ENCODE measurements at places on chromosomes 4 and X. TPM values are rescaled to one million over a fixed set of nuclear protein-coding genes. Genes with fewer than 3 reads are reported as not detected.

Gene ANXA3
- total RNA-seq: 125 TPM

Gene UGT2B15
- 1.2 TPM for total RNA-seq

Gene RIPPLY1
- total RNA-seq: not detected

Gene VCX2
- total RNA-seq: not detected

Gene MAGEB2
- not detected for total RNA-seq

Gene SPANXN3
- total RNA-seq: not detected

Gene KDM5C
- 97.5 TPM for total RNA-seq

Gene FREM3
- not detected for total RNA-seq

Gene BTC
- total RNA-seq: 0.71 TPM

Gene GAGE12H
- total RNA-seq: not detected

Gene SLC9B1
- not detected for total RNA-seq

Gene SSX4B
- not detected for total RNA-seq

Gene PORCN
- total RNA-seq: 38.0 TPM

Gene HTT
- total RNA-seq: 32.5 TPM

Gene WDFY3
- total RNA-seq: 16.4 TPM
